Activated CD4-positive, alpha-beta T cell treated with anti-CD3 and anti-CD28 coated beads for 24 hours (primary cell): ENCODE measurements at places on chromosomes 12 and 14.

DNA sequence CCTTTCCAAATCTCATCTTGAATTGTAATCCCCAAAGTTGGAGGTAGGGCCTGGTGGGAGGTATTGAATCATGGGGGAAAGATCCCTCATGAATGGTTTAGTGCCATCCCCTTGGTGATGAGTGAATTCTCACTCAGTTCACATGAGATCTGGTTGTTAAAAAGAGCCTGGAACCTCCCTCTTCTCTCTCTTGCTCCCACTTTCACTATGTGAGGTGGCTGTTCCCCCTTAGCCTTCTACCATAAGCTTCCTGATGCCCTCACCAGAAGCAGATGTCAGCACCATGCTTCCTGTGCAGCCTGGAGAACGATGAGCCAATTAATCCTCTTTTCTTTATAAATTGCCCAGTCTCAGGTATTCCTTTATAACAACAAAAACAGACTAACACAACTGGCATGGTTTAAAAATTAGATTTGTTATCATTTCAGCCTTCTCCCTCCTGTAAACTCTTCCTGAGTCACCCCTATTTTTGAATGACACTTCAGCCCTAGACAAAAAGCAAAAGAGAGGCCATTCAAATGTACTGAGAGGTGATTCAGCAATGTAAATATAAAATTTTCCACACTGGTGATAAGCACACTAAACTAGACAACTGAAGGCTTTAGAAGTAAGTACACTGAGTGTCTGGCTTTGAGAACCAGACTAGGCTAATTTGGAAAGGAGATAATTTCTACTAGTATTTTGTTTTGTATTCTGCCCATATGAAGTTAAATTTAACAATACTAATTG is 212.1 kb upstream of the ABCD2 start:
- no peak for DNase-seq

DNA sequence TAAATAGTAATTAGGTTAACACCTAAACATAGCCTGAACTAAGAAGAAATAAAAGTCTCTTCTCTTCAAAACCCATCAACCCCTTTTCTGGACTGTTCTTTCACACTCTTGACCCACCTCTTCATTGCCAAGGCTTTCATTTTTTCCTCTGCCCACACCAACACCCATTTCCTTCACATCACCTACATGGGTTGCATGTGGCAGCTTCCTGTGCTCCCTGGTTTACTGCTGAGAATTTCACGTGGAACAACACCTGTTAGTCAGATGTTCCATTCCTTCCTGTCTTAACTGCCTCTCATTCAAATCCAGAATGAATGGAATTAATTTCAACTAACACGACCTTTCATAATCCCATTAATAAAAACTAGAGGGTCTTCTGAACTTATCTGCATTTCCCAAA is 157.3 kb downstream of the BCAT1 start:
- no peak for DNase-seq

GRCh38 chr12:47021298-47021697 is 58.1 kb upstream of the PCED1B start:
- no peak for DNase-seq

- DNase-seq: no peak
Measured at GRCh38 chr14:22594156-22594716, 3.9 kb upstream of the ABHD4 start.

- no peak for DNase-seq
Measured at GRCh38 chr12:126770188-126770587, 1496.8 kb upstream of the TMEM132C start.

DNA sequence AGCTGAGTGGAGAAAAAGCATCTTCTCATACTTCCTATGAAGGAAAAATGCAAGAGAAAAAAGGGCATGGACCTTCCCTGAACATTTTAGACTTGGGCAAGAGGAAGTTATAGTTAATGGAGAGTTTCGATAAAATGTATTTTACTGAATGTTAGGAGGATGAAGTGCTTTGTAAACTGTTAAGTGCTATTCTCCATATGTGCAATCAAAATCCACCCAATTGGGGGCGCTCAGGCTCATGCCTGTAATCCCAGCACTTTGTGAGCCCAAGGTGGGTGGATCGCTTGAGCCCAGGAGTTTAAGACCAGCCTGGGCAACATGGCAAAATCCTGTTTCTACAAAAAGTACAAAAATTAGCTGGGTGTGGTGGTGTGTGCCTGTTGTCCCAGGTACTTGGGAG is 1.9 kb upstream of the CNPY2 start:
- DNase-seq: no peak
